ENCODE measurements at places on chromosomes 5 and 9.
A peak's percentile ranks its signal among the peaks of the same experiment; 100 is the strongest.

- DNase-seq: peak; percentile 83
These were observed 52.7 kb downstream of the NDST1 start for GRCh38 chr5:150560401-150561191.

DNA sequence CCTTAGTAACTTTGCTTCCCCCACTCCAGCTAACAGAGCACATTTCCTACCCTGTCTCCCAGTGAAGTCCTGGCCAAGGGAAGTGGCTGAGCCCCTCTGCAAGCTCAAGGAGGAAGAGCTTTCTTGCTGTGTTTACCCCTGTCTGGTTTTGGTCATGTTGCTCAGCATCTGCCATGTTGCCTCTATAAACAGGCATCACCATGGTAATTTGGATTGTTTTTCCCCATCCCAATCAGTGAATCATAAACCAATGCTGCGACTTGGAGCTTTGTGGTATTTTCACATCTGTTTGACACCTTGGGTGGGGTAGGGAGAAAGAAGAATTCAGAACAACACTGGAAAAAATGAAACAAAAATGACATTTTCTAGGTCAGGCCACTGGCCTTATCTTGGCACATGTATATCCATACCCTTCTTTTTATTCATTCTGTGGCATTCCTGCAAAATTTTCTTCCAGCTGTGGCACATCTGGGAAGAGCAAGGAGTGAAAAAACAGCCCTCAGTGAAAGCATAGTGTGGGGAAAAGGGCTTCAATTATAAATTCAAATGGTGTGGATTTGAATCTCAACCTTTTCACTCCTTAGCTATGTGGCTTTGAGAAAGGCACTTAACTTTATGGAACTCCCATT, 42.5 kb downstream of the SLIT3 start:
- DNase-seq: peak; percentile 89

- no peak for DNase-seq
These were observed 36.0 kb downstream of the MRPS30 start for GRCh38 chr5:44844744-44845143.

GRCh38 chr5:137627293-137627692, 108.6 kb downstream of the KLHL3 start:
- no peak for DNase-seq

DNA sequence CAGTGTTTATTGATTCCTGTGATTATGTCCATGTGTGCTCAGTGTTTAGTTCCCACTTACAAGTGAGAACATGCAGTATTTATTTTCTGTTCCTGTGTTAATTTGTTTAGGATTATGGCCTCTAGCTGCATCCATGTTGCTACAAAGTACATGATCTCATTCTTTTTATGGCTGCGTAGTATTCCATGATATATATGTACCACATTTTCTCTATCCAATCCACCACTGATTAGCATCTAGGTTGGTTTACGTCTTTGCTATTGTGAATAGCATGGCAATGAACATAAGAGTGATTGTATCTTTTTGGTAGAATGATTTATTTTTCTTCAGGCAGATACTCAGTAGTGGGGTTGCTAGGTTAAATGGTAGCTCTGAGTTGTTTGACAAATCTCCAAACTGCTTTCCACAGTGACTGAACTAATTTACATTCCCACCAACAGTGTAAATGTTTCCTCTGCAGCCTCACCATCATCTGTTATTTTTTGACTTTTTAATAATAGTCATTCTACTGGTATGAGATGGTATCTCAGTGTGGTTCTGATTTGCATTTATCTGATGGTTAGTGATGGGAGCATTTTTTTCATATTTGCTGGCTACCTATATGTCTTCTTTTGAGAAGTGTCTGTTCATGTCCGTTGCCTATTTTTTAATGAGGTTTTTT, 47.5 kb upstream of the ELL2 start:
- peak; percentile 60 for DNase-seq

DNA sequence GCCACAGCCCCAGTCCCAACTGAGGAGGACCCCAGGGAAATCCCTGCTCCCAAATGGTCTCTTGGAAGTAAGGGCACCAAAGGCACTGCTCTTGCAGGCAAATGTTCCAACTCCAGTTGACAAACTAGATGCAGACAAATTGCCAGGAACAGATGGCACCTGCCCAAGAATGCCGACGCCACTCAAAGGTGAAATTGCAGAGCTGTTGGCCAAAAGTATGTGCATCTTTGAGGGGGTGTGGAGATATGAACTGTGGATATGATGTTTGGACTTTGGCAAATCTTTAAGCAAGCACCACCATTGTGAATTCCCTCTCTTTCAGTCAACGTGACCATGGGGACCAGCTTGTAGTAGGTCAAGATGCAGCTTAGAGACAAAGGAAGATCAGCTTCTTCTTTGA, 12.0 kb upstream of the CPLX2 start:
- no peak for DNase-seq

- DNase-seq: no peak
These were observed 50.4 kb upstream of the APC start for GRCh38 chr5:112687306-112687705.

- peak; percentile 34 for DNase-seq
These were observed 88.5 kb upstream of the TXNDC8 start for GRCh38 chr9:110426052-110426709.

GRCh38 chr5:27129926-27130325, 91.5 kb upstream of the CDH9 start:
- DNase-seq: peak; percentile 16

Data from fibroblast of skin of right quadriceps (primary cell).